Esophagus muscularis mucosa (tissue), 4 donors: ENCODE measurements at places on chromosomes 11 and 22. TPM values are rescaled to one million over a fixed set of nuclear protein-coding genes. Genes with fewer than 3 reads are reported as not detected.

DNA sequence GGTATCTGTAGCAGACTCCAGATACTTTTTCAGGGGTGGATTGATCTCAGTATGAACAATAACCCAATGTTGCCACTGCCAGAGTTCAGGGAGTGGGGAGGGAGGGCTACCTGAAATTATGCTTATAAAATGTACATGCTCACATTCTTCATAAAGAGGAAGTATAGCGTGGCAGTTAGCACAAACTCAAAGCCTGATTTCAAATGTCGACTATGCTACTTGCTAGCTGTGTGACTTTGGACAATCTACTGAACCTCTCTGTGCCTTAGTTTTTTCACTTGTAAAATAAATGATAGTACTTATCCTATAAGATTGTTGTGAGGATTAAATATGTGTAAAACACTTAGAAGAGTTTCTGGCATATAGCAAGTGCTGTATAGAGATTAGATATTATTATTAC is 26.5 kb upstream of the POU2AF1 start:
- no peaks in the 10 kb centered on the region for H3K36me3 ChIP-seq
- no peaks in the 10 kb centered on the region for H3K4me1 ChIP-seq
- no peak overlapping the region for H3K4me3 ChIP-seq
- H3K27ac ChIP-seq = no peak overlapping the region

The CD3E gene
- 1.2 TPM for total RNA-seq

DNA sequence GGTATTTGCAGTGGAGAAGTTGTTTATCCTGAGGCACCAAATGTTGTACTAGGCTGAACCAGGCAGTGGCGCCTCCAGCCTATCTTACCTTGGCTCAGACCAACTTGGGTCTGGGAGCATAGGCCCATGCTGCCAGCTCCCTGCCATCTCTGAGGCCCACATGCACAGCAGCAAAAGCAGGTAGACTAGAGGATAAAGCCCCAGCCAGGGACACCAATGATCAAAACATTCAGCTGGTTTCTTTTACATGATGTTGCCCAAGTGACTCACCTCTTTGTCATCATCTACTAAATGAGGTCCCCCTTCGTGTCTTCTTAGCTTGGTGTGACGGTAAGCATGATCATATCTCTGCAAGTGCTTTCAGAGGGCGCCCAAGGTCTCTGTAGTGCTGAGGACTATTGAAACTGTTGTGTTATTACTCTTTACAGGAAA is 112.1 kb upstream of the DRD2 start:
- no peaks in the 10 kb centered on the region for H3K4me1 ChIP-seq
- DNase-seq = peak; percentile 75
- H3K27ac ChIP-seq = no peak overlapping the region
- H3K4me3 ChIP-seq = no peak overlapping the region
- no peaks in the 10 kb centered on the region for H3K27me3 ChIP-seq
- no peaks in the 10 kb centered on the region for H3K36me3 ChIP-seq

The NEFH gene
- 1.6 TPM for total RNA-seq

The MAFF gene
- total RNA-seq = 77.6 TPM

The FXYD6 gene
- total RNA-seq = 105 TPM

DNA sequence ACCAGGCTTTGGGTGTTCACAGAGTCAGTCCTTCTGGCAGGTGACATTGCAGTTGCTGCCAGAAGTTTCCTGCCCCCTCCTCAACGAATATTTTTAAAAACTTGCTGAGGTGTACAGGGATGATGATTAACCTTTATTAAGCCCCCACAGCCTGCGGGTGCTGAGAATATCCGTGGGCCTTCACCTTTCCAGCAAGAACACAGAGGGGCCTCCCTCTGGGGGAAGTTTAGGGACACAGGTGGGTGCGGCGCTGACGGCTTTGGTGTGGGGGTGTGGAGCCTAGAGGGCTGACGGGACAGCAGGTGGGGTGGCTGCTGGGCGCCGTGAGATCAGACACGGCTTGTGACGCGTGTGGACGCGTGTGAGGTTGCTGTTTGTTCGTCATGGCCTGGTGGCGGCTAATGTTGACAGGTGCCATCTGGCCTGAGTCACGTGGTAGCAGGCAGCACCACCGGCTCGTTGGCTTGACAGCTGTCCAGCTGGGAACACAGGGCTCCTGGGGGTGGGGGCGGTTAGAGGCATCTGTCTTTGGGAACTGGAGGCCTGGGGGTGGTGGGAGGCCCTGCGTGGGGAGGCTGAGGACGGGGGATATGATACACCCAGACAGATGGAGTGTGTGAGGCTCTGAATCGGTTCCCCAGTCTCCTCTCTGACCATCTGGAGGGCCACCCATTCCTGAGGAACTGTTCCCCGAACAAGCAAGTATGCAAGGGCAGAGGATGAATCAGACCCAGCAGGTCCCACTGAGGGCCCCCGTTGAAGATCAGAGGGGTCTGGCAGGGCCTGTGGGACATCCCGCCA is 12.5 kb upstream of the LRRC10B start:
- H3K4me1 ChIP-seq = peaks cover 3% of the 10 kb centered on the region
- H3K27me3 ChIP-seq = no peaks in the 10 kb centered on the region
- H3K36me3 ChIP-seq = no peaks in the 10 kb centered on the region
- H3K4me3 ChIP-seq = no peak overlapping the region

- no peak overlapping the region for H3K4me3 ChIP-seq
- H3K36me3 ChIP-seq = no peaks in the 10 kb centered on the region
- DNase-seq = no peak
- peaks cover 40% of the 10 kb centered on the region for H3K27me3 ChIP-seq
- H3K4me1 ChIP-seq = no peaks in the 10 kb centered on the region
- no peak overlapping the region for H3K27ac ChIP-seq
These were observed 6.9 kb upstream of the SHANK3 start for GRCh38 chr22:50665738-50666137.

GRCh38 chr22:19621373-19622060 is 92.8 kb upstream of the SEPTIN5 start:
- peak overlapping the region; percentile 40 for H3K27ac ChIP-seq
- no peaks in the 10 kb centered on the region for H3K36me3 ChIP-seq
- H3K27me3 ChIP-seq = no peaks in the 10 kb centered on the region
- no peak for DNase-seq
- H3K4me3 ChIP-seq = no peak overlapping the region
- peaks cover 6% of the 10 kb centered on the region for H3K4me1 ChIP-seq
